RKO (cell line): ENCODE measurements at places on chromosomes 13 and 19.

GRCh38 chr13:85223883-85224656 is 575.1 kb downstream of the SLITRK6 start:
- DNase-seq: no peak

GRCh38 chr13:98576200-98576945 is 534 bp downstream of the STK24 start:
- peak; percentile 30 for DNase-seq

- no peak for DNase-seq
These were observed 44.7 kb upstream of the LATS2 start for GRCh38 chr13:21106089-21106488.

GRCh38 chr13:40920826-40921225 is 98.3 kb downstream of the ELF1 start:
- peak; percentile 48 for DNase-seq

DNA sequence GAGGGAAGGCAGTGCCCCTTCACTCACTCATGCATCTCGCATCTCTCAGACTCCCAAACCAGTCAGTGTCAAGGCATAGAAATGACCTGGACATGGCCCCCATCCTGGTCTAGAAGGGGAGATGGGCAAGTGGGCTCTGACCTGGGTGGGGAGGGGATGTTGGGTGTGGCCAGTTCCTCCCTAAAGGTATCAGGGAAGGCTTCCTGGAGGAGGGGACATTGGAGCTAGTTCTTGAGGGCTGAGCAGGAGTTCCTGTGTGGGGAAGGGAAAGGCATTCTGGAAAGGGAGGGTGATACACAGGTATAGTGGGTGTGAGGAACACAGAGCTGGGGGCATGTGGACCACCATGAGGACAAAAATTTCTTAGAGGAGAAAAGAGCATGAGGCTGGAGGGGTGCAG is 4.0 kb downstream of the IL4I1 start:
- DNase-seq: no peak

DNA sequence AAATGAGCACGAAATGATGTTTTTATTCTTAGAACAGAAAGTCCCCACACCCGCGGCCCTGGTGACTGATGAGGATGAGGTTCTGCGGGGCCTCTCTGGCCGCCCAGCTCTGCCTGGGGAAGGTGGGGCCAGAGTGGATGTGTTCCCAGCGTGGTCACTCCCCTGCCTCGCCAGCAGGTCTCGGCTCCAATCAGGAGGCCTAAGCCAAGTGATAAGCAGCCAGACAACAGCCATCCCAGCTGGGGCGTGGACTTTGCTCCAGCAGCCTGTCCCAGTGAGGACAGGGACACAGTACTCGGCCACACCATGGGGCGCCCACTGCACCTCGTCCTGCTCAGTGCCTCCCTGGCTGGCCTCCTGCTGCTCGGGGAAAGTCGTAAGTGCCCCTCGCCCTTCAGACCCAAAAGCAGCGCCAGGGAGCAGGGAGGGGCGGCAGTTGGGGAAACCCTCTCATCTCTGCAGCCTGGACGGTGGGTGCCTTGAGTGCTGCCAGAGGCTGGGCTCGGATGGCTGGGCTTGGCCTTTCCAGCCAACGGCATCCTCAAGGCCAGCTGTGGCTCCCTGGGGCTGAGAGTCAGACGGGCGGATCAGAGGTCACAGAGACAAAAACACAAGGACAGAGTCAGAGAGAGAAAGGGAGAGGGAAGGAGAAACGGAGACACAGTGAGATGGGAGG is at the start of gene F10:
TSS of gene F10 (plus strand) at position 250 of the 676 bp plus-strand sequence. CDS start at position 307, 57 bp downstream.
- DNase-seq: no peak

DNA sequence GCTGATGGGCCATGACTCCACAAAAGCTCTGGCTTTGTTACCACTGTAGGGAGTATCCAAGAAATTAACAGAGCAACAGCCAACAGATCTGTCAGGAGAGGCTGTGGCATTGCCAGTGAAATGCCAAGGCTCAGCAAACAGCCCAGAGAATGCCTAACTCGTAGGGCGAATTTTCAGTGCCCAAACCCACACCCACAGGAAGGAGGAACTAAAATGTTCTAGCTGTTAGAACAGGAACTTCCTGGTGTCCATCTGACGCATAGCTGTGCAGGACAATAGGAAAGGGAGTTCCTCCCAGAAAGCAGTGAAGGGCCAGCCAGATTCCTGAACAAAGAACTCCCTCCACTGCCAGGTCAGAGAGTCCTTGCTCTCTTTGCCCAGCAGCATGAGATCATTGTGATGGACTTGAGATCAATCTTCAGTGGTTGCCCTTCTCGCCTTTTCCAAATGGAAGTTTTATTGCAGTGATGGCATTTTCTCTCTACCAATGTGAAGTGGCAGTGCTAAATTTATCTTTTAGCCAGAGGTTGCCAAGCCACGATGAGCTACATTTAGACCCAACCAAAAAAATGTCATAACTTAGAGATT is 224.2 kb upstream of the STARD13 start:
- no peak for DNase-seq

GRCh38 chr19:41225238-41226052 is 6.4 kb downstream of the AXL start:
- peak; percentile 100 for DNase-seq

DNA sequence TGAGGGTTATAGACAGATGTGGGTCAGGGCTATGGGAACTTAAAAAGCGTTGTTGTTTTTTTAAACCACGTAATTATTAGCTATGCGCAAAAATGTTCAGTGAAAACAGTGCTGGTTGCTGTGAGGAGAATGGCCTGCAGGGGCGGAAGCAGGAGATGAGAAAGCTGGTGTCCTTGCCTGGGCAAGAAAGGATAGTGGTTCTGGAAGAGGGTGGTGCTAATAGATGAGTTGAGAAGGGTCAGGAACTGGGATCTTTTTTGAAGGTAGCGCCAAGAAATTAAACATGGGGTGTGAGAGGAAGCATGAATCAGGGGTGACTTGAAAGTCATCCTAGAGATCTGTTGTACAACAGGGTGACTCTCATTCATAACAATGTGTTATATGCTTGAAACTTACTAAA is 4.8 kb upstream of the SMG9 start:
- peak; percentile 97 for DNase-seq

GRCh38 chr13:33281951-33282595 is 3.5 kb downstream of the STARD13 start:
- peak; percentile 84 for DNase-seq

DNA sequence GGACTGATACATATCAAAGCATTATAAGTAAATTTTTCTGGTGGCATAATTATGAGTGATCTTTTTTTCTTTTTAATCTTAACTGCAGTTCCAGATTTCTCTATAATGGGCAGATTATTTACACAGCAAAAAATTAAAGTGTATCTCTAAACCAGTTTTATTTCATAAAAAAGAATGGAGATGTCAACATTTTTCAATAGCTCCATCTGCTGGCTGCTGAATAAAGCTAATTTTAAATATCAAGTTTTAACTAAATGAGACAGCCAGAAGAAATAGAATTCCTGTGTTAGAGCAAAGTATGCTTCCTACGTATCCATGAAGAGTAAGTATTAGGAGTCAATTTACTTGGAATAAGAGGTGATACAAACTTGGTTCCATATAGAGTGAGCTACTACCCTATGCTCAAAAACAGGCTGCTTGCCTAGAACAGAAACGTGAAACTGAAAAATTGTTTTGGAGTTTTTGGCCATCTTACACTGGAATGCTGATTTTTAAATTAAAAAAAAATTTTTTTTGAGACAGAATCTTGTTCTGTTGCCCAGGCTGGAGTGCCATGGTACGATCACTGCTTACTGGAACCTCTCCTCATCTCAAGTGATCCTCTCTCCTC is 5.0 kb upstream of the PDS5B start:
- peak; percentile 57 for DNase-seq
